Hippocampal formation (tissue), 2 donors: ENCODE measurements at places on chromosomes 2 and 18.

DNA sequence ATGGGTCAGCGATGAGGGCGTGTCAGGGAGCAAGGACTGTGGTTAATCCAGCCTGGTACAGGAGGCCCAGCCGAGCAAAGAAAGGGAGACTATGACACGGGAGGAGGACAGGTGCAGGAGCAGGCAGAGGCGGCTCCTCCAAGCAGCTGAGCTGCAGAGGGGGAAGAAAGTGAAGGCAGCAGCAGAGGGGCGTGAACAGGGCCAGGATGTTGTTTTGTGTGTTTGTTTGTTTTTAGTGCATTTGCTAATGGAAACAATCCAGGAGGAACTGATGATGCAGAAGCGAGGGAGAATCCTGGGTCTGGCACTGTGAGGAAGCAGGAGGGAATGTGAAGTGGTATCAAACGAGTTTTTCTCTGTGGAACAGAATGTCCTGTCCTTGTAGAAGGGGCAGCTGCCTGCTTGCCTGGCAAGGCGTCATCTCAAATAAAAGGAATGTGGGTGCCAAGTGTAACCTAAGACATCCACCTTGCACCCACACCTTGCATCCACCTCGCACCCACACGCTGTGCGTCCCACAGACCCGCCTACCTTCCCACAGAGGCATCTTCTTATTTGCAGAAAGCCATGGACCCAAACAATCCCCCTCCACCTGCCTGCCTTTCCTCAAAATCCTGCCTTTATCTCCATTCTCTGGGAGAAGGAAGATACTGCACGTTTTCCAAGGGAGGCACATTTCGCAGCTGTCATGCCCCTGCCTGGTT is 134.8 kb downstream of the SH3BP4 start:
- no peak for DNase-seq

DNA sequence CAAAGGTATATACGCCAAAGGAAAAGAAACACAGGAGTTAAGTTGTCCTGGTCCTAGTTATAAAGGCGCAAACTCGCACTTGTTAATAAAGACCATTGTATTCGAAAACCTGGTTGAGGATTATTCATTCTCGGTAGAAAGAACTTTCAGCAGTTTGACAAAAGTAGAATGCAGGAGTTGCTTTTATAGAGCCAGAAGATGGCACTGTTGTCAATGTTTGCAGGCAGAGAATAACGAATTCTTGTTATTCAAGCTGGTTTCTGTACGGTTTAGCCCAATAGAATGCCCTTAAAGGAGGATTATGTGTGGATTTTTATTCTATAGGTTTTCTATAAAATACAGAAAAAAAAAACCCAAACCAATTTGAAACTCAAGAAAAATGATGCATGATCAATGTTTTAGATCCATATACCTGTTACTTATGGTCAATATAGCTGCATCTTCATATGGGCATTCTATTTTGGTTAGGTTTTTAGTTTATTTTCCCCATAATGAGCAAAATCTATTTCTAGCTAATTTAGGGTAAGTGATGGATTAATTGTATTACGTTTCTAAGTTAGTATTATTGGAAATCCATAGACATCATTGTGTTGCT is 510.3 kb downstream of the PLCL1 start:
- DNase-seq: no peak

DNA sequence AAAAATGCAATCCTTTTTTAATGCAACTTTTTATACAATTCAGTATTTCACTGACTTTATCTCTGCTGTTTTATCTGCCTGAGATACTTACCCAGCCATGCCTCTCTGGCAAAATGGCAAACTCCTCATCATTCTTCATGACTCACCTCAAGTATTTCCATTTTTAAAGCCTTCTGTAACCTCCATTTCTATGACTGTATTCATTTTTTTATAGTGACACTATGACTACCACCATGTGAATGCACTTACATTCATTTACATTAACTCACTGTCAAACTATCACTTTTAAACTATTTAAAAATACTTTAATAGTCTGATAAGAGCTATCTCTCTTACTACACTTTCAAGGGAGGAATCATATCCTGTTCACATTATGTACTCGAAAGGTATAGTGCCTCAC is 99.4 kb upstream of the SCN7A start:
- DNase-seq: no peak

DNA sequence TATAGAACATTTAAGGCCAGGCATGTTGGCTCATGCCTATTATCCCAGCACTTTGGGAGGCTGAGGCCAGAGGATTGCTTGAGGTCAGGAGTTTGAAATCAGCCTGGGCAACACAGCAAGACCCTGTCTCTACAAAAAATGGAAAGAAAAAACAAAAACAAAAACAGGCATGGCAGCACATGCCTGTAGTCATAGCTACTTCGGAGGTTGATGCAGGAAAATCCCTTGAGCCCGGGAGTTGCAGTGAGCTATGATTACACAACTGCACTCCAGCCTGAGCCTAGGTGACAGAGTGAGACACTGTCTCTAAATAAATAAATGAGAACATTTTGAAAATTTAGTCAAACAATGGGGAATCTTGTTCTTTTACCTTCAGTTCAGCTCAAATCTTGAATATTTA is 12.1 kb upstream of the YES1 start:
- no peak for DNase-seq

DNA sequence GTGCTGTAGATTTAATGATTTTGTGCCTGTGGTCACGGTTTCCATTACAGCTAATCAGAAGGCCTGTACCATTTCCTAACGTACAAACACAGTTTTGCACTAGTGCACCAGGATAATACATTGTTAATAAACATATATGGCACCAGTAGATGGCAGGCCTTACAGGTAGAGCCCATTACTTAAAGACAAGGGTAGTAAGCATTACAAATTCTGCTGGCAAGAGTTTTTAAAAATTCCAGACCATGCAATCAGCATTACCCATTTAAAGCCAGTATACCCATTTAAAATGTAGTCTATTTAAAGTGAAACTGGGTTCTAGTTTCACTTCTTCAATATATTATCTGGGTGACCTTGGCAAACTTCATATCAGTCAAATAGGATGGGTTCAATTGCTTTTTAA is 224.2 kb downstream of the NUP35 start:
- no peak for DNase-seq

GRCh38 chr2:187497858-187498463 is 49.9 kb upstream of the CALCRL start:
- peak; percentile 5 for DNase-seq

GRCh38 chr2:25445464-25445863 is 103.7 kb upstream of the DNMT3A start:
- DNase-seq: no peak

- no peak for DNase-seq
These were observed 864 bp downstream of the KLHL29 start for GRCh38 chr2:23385748-23386338.

DNA sequence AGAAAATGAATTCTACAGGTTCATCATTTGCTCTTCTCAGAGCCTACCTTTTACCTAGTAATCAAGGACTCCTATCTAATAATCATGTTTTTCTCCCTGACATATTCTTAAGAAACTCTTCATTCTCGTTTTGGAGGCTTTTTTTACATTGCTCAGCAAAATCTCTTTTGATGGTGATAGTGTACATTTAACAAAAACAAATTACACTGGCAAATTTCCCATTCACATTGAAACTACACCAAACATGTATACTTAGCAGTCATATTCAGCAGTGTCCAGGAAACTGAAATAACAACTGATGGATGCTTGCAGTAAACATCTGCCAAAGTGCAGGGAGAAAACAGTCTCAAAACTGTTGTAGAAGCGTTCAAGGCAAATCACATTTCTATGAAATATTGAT is 4.4 kb upstream of the VIT start:
- DNase-seq: no peak

- DNase-seq: no peak
These were observed 70.6 kb upstream of the PPM1B start for GRCh38 chr2:44098050-44098449.

- no peak for DNase-seq
These were observed 23.3 kb downstream of the PAX8 start for GRCh38 chr2:113255140-113256070.

- DNase-seq: no peak
These were observed 22.3 kb downstream of the EFEMP1 start for GRCh38 chr2:55901322-55901721.

GRCh38 chr2:218478544-218478943 is 59.6 kb downstream of the VIL1 start:
- DNase-seq: no peak

GRCh38 chr2:234578389-234578788 is 81.5 kb upstream of the ARL4C start:
- no peak for DNase-seq

DNA sequence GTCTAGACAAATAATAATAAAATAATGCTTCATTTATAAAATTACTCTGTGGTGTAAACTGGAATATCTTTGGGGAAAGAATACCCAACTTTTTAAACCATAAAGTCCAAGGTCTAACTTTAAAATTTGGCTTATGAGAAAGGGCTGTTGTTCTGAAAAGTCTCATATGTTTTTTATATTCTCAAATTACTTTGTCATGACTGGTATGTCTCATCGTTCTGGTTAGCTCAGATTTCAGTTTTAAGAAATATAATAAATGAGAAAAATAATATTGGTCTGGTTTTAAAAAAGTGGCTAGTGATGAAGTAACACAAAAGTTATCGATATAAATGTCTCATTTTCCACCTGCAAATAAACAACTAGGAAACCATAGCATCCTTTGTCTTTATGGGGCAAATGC is 1658.1 kb downstream of the LRP1B start:
- DNase-seq: no peak

GRCh38 chr18:13374096-13374467 is 155.5 kb downstream of the LDLRAD4 start:
- no peak for DNase-seq

DNA sequence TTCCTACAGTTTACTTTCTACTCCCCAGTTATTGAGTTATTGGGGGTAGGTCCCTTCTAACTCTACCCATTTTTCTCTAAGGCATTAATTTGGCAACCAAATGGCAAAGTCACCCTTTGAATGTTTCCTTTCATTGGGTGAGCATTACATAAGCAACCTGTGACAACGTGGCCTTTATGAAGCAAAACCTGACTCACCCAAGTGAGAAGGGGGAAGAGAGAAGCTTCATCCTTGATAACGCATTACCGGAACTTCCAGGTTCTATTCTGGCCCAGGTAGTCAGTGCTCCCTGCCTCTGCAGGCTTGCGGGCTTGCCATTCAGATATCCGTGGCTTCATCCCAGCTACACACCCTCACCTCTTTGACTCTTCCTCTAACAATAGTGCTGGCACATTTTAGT is 39.1 kb upstream of the FAM124B start:
- DNase-seq: no peak

- DNase-seq: no peak
These were observed 403.5 kb downstream of the PARD3B start for GRCh38 chr2:204948822-204949221.

DNA sequence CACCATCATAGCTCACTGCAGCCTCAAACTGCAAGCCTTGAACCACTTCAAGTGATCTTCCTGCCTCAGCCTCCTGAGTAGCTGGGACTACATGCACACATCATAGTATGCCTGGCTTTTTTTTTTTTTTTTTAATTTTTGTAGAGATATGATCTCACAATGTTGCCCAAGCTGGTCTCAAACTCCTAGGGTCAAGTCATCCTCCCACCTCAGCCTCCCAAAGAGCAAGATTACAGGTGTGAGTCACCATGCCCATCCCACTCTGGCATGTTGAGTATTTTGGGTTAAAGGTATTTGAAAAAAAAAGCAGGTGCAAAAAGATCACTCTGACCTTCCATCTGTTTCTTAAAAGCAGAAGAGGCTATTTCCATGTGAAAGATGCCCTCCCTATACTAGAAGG is 86.4 kb upstream of the FZD7 start:
- DNase-seq: no peak

GRCh38 chr2:79774016-79774415 is 261.2 kb downstream of the CTNNA2 start:
- no peak for DNase-seq

DNA sequence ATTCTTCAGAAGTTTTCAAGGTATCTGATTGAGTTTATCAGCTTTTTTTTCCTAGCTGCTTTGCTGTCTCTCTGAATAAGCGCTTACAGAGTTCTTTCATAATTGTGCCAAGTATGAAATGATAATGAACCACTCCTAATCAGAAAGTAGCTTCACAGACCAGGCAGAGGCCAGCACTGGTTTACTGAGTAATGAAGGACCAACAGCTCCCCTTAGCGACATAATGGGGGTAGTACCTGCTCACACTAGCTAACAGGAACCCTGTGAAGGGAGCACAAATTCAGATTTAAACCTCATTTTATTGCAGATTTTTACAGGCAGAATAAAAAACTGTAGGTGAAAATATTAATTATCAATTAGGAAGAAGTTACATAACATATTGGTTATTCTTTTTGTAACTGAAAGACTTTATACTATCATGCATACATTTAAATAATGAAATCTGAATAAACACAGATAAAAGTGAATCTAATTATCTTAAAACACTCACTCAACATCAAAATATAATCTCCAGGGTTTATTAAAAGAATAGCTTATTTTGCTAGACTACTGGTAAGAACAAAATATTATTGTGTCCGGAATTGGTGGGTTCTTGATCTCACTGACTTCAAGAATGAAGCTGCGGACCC is 53.7 kb upstream of the LRRC30 start:
- peak; percentile 27 for DNase-seq

DNA sequence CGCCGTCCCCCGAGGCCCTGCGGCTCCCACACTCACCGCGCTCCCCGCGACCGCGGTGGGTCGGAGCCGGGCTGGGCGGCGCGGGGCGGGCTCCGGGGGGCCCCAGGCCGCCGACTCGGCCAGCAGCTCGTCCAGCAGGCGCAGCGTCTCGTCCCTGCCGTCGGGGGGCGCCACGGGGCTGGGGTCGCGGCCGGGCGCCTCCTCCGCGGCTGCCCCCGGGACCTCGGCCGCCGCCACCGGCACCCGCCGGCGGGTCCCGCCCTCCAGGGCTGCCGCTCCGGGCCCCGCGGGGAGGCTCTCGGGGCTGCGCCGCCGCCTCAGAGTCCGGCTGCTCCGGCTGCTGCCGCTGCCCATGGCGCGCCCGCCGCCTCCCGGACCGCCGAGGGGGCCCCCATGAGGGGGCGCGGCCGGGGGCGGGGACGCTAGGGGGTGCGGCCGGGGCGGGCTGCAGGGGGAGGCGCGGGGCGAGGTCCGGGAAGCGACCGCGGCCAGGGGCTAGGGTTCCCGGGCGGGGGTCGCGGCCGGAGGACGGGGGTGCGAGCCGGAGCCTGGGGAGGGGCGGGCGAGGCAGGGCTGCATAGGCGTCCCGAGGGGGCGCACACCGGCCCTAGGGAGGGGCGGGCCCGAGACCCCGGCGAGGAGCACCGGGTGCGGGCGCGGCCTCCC is at the start of gene CYS1:
Gene CYS1, minus strand, starts transcription at position 542 of the 666 bp plus-strand sequence. Its CDS starts 188 bp downstream, at position 354.
- DNase-seq: no peak

- no peak for DNase-seq
These were observed 50.0 kb downstream of the CPO start for GRCh38 chr2:206989311-206989710.

DNA sequence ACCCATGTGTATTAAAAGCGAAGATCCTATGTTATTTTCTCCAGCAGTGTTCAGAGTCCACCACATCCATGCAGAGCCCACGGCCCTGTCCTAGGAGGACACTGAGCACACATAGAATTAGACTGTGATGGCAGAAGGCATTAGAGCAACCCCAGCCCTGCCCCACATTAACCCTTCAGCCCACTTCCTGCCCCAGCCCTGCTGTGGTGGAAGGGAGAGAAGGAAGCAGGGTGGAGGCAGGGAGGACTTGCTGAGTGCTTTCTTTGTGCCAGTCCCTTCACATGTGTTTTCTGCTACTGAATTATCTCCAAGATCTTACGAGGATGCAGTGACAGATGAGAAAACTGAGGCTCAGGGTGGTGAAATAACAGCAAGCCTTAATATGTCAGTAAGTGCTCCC is 339.0 kb downstream of the SMAD2 start:
- DNase-seq: no peak

- peak; percentile 60 for DNase-seq
These were observed 80.9 kb downstream of the XDH start for GRCh38 chr2:31333527-31334183.

GRCh38 chr2:177058747-177059146 is 153.8 kb upstream of the HNRNPA3 start:
- no peak for DNase-seq
